ENCODE measurements at places on chromosomes 1 and 21. TPM values are rescaled to one million over a fixed set of nuclear protein-coding genes. Genes with fewer than 3 reads are reported as not detected.

GRCh38 chr1:28296401-28297261 lies 32.2 kb upstream of the MED18 start:
- H3K36me3 ChIP-seq, result no peaks in the 10 kb centered on the region
- peak overlapping the region; percentile 67 for H3K27ac ChIP-seq
- peak; percentile 90 for DNase-seq

DNA sequence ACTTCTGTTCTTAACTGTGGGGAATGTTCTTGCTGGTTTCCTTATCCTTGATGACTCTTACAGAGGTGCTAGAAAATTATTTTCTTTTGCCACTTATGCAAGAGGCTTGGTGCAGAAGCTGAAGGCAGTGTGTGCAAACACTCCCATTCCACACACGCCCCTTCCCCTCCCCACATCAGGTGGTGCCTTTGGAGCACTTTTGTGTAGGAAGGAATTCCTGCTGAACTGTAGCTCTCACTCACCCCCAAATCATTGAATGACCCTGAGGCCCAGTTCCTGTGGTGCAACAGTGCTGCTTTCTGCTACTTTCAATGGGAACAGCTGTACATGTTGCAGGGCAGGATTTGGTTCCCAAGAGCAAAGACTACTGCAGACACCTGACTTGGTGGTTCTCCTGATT lies 101.8 kb downstream of the CD247 start:
- no peaks in the 10 kb centered on the region for H3K36me3 ChIP-seq
- H3K4me1 ChIP-seq, result no peaks in the 10 kb centered on the region
- DNase-seq, result no peak
- H3K27ac ChIP-seq, result no peak overlapping the region

GRCh38 chr1:100036718-100037655 lies 67.2 kb downstream of the SLC35A3 start:
- peak overlapping the region; percentile 57 for H3K4me3 ChIP-seq
- H3K4me1 ChIP-seq, result peaks cover 6% of the 10 kb centered on the region
- peak overlapping the region; percentile 98 for H3K27ac ChIP-seq
- no peaks in the 10 kb centered on the region for H3K36me3 ChIP-seq
- no peak for DNase-seq
- H3K27me3 ChIP-seq, result no peaks in the 10 kb centered on the region

GRCh38 chr1:38239258-38239835 lies 192.8 kb upstream of the POU3F1 start:
- H3K4me3 ChIP-seq, result no peak overlapping the region
- no peaks in the 10 kb centered on the region for H3K4me1 ChIP-seq
- no peaks in the 10 kb centered on the region for H3K36me3 ChIP-seq
- no peaks in the 10 kb centered on the region for H3K27me3 ChIP-seq
- no peak for DNase-seq

- no peaks in the 10 kb centered on the region for H3K27me3 ChIP-seq
- H3K4me3 ChIP-seq, result no peak overlapping the region
- H3K27ac ChIP-seq, result no peak overlapping the region
- H3K36me3 ChIP-seq, result no peaks in the 10 kb centered on the region
- H3K4me1 ChIP-seq, result no peaks in the 10 kb centered on the region
Measured at GRCh38 chr1:105427543-105427942, 1628.9 kb upstream of the PRMT6 start.

DNA sequence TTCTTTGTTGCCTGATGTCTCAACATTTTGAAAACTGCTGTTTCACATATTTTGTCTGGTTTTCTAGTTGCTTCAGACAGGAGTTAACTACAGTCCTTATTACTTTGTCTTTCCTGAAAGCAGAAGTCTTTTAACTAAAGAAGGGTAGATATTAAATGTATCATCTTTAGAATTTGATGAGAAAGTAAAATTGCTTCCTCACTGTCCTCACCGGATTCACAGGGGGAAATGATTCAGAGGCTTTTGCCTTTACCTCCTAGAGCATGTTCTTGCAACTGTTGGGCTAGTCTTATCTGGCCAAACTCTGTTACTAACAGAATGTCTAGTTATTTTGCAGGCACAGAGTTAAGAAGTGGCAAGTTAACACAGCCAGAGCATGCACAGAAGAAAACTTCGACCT lies 107.2 kb upstream of the VAV3 start:
- H3K36me3 ChIP-seq, result no peaks in the 10 kb centered on the region
- H3K4me1 ChIP-seq, result no peaks in the 10 kb centered on the region
- no peak overlapping the region for H3K27ac ChIP-seq
- H3K4me3 ChIP-seq, result no peak overlapping the region

GRCh38 chr1:116066868-116067565 lies 44.2 kb upstream of the MAB21L3 start:
- H3K27ac ChIP-seq, result no peak overlapping the region
- H3K27me3 ChIP-seq, result no peaks in the 10 kb centered on the region
- no peak overlapping the region for H3K4me3 ChIP-seq
- no peak for DNase-seq

- H3K27me3 ChIP-seq, result no peaks in the 10 kb centered on the region
- peaks cover 7% of the 10 kb centered on the region for H3K4me1 ChIP-seq
- DNase-seq, result no peak
- no peak overlapping the region for H3K4me3 ChIP-seq
- no peaks in the 10 kb centered on the region for H3K36me3 ChIP-seq
Measured at GRCh38 chr1:171509191-171509590, 23.9 kb downstream of the PRRC2C start.

The LCE1E gene
- total RNA-seq, result not detected

The LCA5L gene
- 2.0 TPM for total RNA-seq

Data from ovary (tissue), 10 donors.